ENCODE measurements at places on chromosomes 2 and 18. TPM values are rescaled to one million over a fixed set of nuclear protein-coding genes. Genes with fewer than 3 reads are reported as not detected.
A peak's percentile ranks its signal among the peaks of the same experiment; 100 is the strongest.

DNA sequence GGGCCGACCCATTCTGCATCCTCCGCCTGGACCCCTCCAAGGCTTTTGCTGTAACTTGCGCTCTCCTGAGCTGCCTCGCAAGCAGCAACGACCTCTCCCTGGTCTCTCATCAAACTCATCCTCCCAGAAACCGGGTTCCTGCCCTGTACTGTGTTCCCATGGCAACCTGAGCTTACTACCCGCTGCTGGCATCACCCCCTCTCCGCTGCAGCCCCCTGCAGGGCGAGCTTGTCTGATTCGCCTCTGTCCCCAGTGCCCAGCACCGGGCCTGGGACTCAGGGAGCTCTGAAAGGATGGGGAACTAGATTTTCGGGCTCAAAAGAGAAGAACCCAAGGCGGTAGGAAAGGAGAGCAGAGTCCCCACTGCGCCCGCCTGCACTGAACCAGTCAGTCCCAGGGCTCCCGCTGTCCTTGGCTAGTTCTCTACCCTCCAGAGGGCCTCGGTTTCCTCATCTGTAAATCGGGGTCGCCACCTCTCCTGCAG lies 463 bp downstream of the HS1BP3 start:
- DNase-seq = peak; percentile 23

- DNase-seq = no peak
Measured at GRCh38 chr2:181738563-181738962, 58.2 kb upstream of the NEUROD1 start.

DNA sequence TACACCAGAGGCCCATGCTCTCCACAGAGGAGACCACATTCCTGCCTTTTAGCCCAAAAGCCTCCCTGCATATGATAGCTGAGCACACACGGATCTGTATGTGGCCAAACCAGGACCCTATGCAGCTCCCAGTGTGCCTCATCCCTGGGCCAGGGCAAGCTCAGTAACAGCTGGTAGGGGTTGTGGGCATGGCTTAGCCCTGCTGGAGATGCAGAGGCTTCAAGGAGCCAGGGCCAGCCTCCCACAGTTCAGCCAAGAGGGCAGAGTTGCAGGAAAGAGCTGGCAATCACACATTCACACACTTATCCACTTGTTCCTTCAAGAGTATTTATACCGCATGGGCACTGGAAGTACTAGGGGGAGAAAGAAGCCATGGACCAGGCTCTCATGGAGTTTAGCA lies 1.6 kb upstream of the LIMS2 start:
- DNase-seq = no peak

GRCh38 chr2:58896638-58897037 lies 655.5 kb upstream of the FANCL start:
- DNase-seq = no peak

DNA sequence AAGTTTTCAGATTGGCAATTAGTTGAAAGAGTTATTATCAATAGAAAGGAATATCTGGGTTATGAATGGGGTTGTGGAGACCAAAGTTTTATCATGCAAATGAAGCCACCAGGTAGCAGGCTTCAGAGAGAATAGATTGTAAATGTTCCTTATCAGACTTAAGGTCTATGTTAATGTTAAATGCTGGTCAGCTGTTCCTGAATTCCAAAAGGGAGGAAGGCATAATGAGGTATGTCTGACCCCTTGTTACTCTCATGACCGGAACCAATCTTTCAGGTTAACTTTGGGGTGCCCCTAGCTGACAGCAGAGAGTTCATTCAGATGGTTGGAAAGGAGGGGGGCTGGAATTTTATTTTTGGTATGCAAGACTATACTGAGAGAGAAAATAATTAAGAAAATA lies 47.9 kb downstream of the RIT2 start:
- DNase-seq = no peak

DNA sequence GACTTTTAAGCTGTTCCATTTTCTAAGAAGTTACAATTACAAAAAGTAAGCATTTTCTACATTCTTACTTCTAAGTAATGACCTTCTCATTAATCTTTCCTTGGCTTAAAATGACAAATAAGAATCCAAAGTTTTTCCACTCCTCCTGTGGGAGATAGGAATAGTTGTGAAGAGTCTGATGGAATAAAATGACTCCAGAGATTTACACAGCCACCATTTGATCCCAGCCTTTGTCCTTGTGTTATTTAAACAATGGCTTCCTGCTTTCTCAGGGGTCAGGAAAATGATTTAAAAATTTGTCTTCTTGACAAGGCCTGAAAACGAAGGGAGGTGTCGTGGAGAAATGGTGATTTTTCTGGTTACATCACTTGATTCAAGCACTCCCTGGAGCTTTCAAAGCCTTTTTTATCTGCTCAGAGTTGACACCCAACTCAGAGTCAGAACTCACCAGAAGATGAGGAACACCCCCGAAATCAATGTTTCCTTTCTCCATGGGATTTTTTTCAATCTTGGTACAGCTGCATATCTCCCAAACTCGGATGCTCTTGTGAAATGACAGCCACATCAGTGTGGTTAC lies 106.5 kb downstream of the GALNT3 start:
- DNase-seq = no peak

DNA sequence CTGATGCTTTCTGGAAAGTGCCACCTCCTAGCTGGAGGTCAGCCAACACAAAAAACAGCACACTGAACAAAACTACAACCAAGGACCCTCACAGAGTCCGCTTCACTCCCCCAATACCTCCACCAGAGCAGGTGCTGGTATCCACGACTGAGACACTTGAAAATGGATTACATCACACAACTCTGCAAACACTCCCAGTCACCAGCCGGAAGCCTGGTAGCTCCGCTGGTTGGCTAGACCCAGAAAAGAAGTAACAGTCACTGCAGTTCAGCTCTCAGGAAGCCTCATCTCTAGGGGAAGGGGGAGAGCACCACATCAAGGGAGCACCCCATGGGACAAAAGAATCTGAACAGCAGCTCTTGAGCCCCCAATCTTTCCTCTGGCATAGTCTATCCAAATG lies 175.4 kb downstream of the LCLAT1 start:
- DNase-seq = no peak

GRCh38 chr2:53211201-53211774 lies 556.3 kb upstream of the CHAC2 start:
- no peak for DNase-seq

DNA sequence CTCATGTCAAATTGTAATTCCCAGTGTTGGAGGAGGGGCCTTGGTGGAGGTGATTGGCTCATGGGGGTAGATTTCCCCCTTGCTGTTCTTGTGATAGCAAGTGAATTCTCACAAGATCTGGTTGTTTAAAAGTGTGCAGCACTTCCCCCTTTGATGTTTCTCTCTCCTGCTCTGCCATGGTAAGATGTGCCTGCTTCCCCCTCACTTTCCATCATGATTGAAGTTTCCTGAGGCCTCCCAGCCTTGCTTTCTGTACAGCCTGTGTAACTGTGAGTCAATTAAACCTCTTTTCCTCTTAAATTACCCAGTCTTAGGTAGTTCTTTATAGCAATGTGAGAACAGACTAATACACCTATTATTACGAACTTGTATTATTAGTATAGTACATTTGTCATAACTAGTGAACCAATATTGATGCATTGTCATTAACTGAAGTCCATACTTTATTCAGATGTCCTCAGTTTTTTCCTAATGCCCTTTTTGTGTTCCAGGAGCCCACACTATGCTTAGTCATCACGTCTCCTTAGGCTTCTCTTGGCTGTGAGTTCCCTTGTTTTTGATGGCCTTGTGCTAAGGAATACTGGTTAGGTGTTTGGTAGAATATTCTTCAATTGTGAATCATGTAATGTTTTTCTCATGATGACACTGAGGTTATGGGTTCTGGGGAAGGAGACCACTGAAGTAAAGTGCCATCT lies 4.5 kb upstream of the MAP3K2 start:
- no peak for DNase-seq

GRCh38 chr2:210112871-210113270 lies 58.3 kb downstream of the KANSL1L start:
- no peak for DNase-seq

- DNase-seq = no peak
Measured at GRCh38 chr2:156396126-156396525, 40.1 kb upstream of the GPD2 start.

GRCh38 chr18:3494245-3494526 lies 44.2 kb downstream of the TGIF1 start:
- DNase-seq = no peak

- no peak for DNase-seq
Measured at GRCh38 chr2:65922794-65923193, 490.4 kb upstream of the SPRED2 start.

DNA sequence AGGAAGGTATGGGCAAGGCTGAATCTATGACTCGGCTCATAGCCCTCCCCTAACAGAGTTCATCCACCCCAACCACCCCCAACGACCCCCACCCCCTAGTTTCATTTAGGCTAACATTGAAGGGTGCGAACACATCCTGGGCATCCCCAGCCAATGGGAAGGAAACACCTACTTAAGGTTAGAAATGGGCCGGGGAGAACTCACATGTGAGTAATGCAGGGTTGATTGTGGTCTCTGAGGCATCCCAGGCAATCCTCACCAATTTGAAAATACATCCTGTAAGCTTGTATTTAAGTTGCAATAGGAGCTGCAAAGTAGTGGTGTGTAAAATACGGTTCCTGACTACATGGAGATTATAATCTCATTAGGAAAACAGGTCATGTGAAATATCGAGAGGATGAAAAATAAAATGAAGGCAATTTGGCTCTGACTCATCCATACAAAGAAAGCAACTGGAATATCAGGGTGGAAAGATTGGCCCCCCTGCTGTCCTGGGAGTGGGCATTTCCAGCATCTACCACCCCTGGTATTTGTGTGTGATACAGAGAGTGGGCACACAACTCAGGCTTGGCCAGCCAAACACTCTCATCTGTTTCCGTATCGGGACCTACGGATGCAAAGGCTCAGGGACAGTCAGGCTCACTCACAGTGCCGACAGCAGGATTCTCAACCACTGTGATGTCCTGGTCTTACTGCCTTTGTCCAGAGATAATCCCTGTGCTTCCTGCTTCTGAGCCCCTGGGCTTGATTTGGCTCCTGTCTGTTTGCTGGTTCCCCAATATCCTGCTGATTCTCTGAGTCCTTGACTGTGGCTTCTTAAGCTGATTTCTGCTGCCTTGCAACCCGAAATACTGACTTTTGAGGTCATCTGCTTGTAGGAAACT lies 90.0 kb upstream of the NCKAP5 start:
- no peak for DNase-seq

Gene IL37
- not detected for total RNA-seq

Gene SP5
- not detected for total RNA-seq

Gene MBD5
- total RNA-seq = 56.8 TPM

Gene GDF7
- total RNA-seq = 0.72 TPM

Gene ACKR3
- 1.3 TPM for total RNA-seq

Gene CDH7
- total RNA-seq = not detected

Gene TGIF1
- 56.3 TPM for total RNA-seq

Gene SPEG
- total RNA-seq = 7.3 TPM

Gene ATP6V1B1
- not detected for total RNA-seq

Gene LOXHD1
- 0.30 TPM for total RNA-seq

Gene RGPD3
- total RNA-seq = 0.21 TPM

Gene PTPRN
- total RNA-seq = not detected

Data from T-helper 17 cell (primary cell).